SK-N-SH (cell line): ENCODE measurements at places on chromosomes 16 and 17.

GRCh38 chr16:78211946-78212345 lies 112.5 kb downstream of the WWOX start:
- DNase-seq, result no peak

GRCh38 chr16:88405216-88406060 lies 22.7 kb downstream of the ZNF469 start:
- peak; percentile 89 for DNase-seq

- DNase-seq, result no peak
Observed at GRCh38 chr16:12805066-12805465, 1.4 kb upstream of the CPPED1 start.

DNA sequence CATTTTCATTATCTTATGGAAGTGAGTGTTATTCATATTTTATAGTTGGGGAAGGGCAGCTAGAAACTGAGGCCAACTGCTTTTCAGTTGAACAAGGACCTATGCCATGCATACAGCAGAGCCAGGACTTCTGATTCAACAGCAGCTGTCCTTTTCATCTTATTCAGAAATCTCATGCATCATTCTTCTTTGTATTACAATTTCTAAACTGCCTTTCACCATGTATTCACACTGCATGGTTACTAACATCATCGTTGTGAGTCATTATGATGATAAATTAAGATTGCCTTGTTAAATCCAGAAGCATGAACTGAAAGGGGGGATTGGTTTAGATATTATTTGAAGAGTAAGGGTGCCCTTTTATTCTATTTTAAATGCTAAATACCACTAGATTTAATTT lies 1470.1 kb upstream of the GOT2 start:
- no peak for DNase-seq

DNA sequence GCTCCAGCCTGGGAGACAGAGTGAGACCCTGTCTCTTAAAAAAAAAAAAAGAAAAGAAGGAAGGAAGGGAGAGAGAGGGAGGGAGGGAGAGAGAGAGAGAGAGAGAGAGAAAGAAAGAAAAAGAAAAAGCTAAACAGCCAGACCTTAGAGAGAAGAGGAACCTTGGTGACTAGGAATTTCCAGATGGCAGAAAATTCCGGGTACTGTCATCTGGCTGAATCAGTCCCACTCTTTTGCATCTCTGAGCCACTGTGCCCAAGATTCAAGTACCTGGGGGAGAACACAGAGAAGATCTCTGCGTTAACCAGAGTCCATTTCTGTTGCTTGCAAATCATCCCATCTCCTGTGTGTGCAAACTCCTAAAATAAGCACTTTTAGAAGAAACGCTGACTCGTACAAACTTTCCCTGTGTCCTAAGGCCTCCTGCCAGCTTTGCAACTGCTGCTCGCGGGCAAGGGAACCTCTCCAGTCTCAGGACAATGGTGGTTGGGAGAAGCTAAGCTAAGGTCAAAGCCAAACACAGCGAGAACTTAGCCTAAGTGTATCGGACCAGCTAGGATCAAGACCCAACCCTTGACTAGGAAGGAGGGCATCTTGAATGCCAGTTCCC lies 18.0 kb downstream of the BMERB1 start:
- DNase-seq, result no peak

DNA sequence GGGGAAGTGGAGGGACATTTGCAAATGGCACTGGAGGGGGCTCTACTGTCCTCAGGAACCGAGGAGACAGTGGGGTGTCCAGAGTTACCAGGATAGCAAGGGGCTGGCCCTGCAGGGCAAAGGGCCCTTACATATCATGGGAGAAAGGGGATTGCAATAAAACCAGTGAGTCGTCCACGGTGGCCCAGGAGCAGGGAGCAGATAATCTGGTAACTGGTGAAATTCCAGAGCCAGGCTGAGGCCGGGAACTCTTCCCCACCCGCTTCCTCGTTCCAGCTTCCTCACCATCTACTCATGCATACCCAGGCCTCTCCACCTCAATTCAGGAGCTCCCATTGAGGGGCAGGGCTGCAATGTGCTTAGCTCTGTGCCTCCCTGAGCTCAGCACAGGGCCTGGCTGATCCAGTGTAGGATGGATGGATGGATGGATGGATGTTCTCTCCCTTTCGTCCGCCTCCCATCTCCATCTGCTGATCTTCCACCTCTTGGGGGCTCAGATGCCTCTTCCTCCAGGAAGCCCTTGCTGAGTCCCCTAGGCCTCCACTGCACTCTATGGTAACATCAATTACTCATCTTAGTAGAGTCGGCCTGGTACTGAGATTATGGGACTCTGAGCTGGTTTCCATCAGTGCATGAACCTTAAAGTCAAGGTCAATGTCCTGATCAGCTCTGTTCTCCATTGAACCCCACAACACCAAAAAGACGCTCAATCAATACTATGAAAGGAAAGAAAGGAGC lies 41.2 kb upstream of the NDRG4 start:
- DNase-seq, result no peak

- peak; percentile 79 for DNase-seq
Observed at GRCh38 chr17:14198013-14198412, 38.6 kb downstream of the CDRT15 start.

GRCh38 chr17:76147211-76148014 lies 6.4 kb upstream of the FOXJ1 start:
- DNase-seq, result peak; percentile 67

- peak; percentile 43 for DNase-seq
Observed at GRCh38 chr16:85055493-85056210, 28.1 kb downstream of the KIAA0513 start.

GRCh38 chr17:21292867-21293830 lies 8.6 kb downstream of the MAP2K3 start:
- peak; percentile 20 for DNase-seq

GRCh38 chr16:16861546-16861945 lies 482.6 kb downstream of the NPIPA7 start:
- DNase-seq, result peak; percentile 71

GRCh38 chr17:7018331-7018964 lies 4.4 kb upstream of the BCL6B start:
- no peak for DNase-seq

DNA sequence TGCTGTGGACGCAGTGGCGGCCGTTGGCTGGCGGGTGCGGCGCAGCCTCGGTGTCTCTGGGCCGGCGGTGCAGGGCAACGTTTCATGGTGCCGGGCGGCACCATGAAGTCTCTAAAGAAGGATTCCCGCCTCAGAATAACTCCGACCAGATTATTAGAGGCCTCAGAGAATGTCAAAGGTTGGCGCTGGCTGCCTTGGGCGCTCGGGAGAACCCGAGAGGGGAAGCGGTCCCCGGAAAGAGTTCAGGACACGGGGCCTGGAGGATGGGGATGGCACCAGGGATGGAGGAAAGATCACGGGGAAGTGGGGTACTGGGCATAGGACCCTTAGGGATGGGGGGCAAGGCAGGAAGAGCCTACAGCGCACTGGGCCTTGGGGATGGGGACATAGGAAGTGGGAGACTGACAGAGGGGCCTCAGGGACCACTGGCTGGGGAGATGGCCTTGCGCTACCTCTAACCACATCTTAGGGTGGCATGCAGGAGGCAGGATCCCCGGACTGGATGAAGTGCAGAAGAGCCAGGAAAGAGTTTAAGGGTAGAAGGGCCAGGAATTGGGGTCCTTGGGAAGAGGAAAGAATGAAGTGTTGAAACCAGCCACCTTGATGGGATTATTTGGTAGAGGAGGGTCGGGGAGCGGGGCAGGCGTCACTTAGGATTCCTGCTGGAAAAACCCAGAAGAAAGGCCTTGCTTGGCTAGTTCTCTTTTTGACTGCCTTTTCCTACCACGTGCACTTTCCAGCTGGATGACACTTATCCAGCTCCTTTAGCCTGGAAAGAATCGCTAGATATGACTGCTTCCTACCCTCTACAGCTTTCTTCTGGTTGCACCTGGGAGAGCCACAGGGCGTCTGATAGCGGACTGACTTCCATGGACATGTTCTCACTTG lies 578 bp downstream of the MYCBPAP start:
- DNase-seq, result no peak

DNA sequence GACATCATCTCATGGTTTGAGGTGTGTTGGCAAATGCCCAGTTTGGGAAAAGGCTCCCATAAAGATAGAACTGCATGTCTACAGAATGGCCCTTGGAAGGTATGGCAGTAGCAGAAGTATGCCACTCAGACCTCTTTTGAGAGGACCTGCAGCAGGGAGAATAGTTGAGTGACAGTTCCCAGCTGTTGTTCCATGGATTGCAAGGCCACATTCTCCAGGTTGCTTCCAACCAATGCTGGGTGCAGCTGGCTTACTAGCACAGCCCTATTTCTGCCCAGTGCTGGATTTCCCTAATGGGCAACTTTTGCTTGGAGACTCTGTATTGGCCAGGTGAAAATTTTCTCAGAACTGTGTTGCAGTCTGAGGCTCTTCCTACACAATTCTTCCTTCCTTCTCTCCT lies 266.2 kb downstream of the UTP18 start:
- DNase-seq, result no peak

DNA sequence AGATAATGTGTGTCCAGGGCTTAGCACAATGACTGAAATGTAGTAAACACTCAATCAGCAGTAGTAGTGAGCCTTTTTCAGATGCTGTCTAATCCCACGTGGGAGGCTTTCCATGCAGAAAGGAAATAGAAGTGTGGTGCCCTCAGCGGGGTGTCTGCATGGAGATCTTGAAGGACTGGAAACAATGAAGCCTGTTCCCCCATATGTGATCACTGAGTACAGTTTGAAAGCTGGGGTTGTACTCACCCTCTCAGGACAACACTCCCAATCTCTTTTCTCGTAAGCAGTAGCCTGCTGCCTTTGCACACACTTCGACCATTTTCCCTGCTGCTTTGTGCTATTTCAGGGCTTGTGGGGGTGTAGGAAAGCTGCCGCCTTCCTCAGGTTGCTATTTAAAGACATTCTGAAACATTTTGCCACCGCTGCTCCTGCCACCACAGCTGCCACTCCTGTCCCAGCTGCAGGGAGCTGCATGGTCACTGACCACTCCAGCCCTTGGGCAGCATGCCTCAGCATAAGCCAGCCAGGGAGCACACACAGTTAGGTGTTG lies 40.6 kb upstream of the HAS3 start:
- no peak for DNase-seq

- DNase-seq, result no peak
Observed at GRCh38 chr17:19264681-19265080, 27.5 kb downstream of the EPN2 start.

GRCh38 chr16:5059386-5060072 lies 6.2 kb downstream of the C16orf89 start:
- DNase-seq, result no peak

DNA sequence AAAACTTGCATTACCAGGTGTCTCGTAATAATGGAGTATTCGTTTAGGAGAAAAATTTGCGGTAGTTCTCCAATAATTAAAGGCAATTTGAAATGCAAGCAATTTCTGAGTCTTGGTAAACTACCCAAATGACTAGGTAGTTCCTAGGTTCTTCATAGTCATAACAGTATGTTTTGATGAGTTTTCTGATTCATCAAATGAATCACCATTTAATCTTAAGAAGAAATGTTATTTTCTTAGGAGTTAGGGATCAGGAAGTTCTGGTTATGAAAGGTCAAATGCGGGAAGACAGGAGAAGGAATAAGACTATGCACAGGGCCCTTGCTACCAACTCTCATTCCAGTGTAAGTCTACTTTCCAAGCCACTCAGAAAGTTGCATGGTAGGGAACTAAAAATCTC lies 221.5 kb upstream of the SOX9 start:
- no peak for DNase-seq

- DNase-seq, result peak; percentile 66
Observed at GRCh38 chr17:60720763-60721531, 43.3 kb downstream of the BCAS3 start.

- no peak for DNase-seq
Observed at GRCh38 chr16:85345129-85345639, 232.9 kb upstream of the CIBAR2 start.

GRCh38 chr17:61353615-61354014 lies 46.0 kb upstream of the TBX2 start:
- no peak for DNase-seq

- DNase-seq, result peak; percentile 55
Observed at GRCh38 chr16:23296994-23297393, 5.1 kb upstream of the SCNN1B start.

- no peak for DNase-seq
Observed at GRCh38 chr16:31876951-31877828, 3.6 kb downstream of the ZNF267 start.

- no peak for DNase-seq
Observed at GRCh38 chr16:80283466-80284392, 257.1 kb upstream of the DYNLRB2 start.

DNA sequence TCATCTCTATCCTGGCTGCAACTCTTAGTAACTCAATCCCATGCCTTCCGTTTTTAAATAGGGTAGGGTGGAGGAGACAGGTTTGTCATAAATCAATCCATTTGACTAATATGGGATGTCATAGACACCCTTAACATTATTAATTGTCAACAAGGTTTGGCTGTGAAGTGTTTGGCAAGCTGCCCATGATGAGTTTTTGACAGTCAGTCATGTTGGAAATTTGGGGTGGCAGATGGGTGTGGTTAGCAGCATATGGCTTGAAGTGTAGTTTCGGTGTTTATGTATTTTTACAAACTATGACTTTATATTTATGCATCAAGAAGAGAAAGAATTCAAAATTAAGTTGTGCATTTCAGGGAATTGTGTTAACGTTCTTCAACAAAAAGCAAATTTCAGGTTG lies 221.8 kb upstream of the CDH5 start:
- no peak for DNase-seq

DNA sequence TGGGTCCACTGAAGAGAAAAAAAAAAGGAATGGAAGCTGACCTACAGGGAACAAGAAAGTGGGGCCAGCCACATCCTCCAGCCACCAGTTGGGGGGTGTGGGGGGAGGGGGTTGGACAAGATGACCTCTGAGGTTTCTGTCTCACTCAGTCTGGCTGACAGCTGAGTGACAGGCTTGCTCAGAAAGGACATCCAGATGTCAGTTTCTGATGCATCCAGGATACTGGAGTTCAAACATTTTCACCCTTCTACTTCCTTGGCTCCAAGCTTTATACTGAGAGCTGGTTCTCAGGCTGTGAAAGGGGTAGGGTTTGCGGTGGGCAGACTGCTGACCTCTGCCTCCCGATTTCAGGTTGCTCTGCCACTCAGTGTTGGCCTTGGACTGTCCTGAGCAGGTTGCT lies 2178.3 kb downstream of the TP53TG3F start:
- no peak for DNase-seq

DNA sequence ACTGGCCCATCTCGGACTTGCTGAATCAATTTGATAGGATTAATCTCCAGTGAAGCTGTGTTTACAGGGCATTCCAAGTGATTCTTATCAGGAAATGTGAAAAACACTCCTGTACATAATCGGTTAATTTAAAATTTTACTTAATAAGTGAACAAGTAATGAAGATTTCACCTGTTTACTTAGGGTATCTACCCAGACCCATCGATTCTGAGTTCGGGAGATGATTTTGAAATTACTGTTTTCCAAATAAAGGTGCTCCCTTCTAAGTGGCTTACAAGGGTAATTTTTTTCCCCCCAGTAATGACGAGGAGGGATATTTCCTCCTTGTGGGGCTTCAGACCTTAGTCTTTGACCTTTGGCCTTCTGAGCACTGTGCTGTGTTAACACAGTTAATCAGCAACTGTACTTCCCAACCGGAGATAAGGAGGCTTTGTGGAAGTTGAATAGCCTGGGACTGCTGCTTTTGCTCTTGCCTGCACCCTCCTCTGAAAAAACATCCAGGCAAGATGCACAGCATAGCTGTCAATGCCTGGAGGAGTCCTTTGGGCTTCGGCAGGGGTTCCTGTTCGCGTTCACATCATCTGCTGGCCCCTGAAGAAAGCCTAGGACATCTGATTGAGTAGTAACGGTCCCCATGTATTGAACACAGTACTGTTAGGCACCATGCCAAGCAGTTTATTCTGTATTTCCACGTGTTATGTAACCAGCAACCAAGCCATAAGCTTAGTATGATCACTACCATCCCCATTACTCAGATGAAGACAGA lies 1.8 kb downstream of the FAHD1 start:
- no peak for DNase-seq
